ENCODE measurements at places on chromosomes 16 and 17. TPM values are rescaled to one million over a fixed set of nuclear protein-coding genes. Genes with fewer than 3 reads are reported as not detected.

TEX19 gene
- not detected for total RNA-seq

TMEM92 gene
- total RNA-seq: not detected

AOC3 gene
- total RNA-seq: 0.16 TPM

- DNase-seq: peak; percentile 61
These were observed 32.2 kb upstream of the RCVRN start for GRCh38 chr17:9937241-9937761.

DNA sequence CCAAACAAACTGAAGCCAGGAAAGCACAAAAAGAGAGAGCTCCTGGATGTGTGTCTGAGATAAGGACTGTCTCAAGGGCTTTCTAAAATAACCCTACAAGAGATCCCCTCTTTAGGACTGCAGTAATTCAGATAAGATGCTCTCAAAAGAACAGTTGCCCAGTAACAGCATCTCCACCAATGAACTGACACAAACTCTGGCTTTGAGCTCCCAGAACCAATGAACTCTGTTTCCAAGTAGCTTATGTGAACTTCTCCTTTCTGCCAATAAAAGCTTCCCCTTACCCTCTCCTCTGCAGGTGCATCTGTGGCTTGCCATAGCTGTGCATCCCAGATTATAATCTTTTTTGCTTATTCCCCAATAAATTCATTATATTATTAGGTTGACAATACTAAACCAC, 421.5 kb downstream of the SLC39A11 start:
- DNase-seq: no peak

GRCh38 chr16:49587511-49587910, 213.9 kb downstream of the C16orf78 start:
- DNase-seq: no peak

Data from occipital lobe (tissue), 3 donors.